Progenitor cell of endocrine pancreas (in vitro differentiated cells): ENCODE measurements at places on chromosomes 5 and 9.

- peaks cover 29% of the 10 kb centered on the region for H3K4me1 ChIP-seq
- H3K27me3 ChIP-seq, result peaks cover 13% of the 10 kb centered on the region
- DNase-seq, result no peak
- no peak overlapping the region for H3K27ac ChIP-seq
Measured at GRCh38 chr9:123866497-123866896, 63.4 kb downstream of the DENND1A start.

- H3K27me3 ChIP-seq, result no peaks in the 10 kb centered on the region
- H3K36me3 ChIP-seq, result peaks cover 56% of the 10 kb centered on the region
- H3K27ac ChIP-seq, result no peak overlapping the region
Measured at GRCh38 chr5:179883163-179883562, 24.5 kb downstream of the TBC1D9B start.

GRCh38 chr5:90709323-90710155, 150.9 kb downstream of the ADGRV1 start:
- no peak overlapping the region for H3K4me3 ChIP-seq
- peaks cover 6% of the 10 kb centered on the region for H3K4me1 ChIP-seq
- H3K36me3 ChIP-seq, result peaks cover 11% of the 10 kb centered on the region
- H3K27me3 ChIP-seq, result no peaks in the 10 kb centered on the region
- peak overlapping the region; percentile 5 for H3K27ac ChIP-seq

- H3K4me3 ChIP-seq, result peak within 1 kb of the TSS; percentile 78
- peaks cover 11% of the 10 kb centered on the region for H3K27me3 ChIP-seq
- H3K27ac ChIP-seq, result peak within 1 kb of the TSS; percentile 67
- peaks cover 1% of the 10 kb centered on the region for H3K36me3 ChIP-seq
Measured at GRCh38 chr5:1111727-1112289, at the start of gene SLC12A7. Gene SLC12A7 (minus strand): TSS chr5:1112063. CDS start chr5:1111991, 72 bp downstream.

GRCh38 chr9:71669284-71669995, 98.9 kb downstream of the CEMIP2 start:
- no peaks in the 10 kb centered on the region for H3K27me3 ChIP-seq
- H3K4me3 ChIP-seq, result no peak overlapping the region
- H3K27ac ChIP-seq, result no peak overlapping the region
- DNase-seq, result no peak

DNA sequence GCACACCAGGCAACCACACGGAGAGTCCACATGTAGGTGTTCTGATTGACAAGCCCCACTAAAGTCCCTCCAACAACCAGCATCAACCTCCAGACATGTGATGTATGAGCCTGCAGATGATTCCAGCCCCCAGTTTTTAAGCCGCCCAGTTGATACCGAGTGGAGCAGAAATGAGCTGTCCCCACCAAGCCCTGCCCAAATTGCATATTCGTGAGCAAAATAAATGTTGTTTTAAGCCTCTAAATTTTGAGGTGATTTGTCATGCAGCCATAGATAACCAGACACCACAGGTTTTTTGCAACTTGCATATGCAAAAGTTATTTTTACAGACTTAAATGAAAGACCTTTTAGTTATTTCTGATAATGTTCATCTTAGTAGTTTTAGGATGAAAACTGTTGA, 187.7 kb downstream of the PIK3R1 start:
- H3K27ac ChIP-seq, result no peak overlapping the region
- no peaks in the 10 kb centered on the region for H3K27me3 ChIP-seq
- H3K4me1 ChIP-seq, result peaks cover 27% of the 10 kb centered on the region
- H3K36me3 ChIP-seq, result no peaks in the 10 kb centered on the region
- no peak overlapping the region for H3K4me3 ChIP-seq

DNA sequence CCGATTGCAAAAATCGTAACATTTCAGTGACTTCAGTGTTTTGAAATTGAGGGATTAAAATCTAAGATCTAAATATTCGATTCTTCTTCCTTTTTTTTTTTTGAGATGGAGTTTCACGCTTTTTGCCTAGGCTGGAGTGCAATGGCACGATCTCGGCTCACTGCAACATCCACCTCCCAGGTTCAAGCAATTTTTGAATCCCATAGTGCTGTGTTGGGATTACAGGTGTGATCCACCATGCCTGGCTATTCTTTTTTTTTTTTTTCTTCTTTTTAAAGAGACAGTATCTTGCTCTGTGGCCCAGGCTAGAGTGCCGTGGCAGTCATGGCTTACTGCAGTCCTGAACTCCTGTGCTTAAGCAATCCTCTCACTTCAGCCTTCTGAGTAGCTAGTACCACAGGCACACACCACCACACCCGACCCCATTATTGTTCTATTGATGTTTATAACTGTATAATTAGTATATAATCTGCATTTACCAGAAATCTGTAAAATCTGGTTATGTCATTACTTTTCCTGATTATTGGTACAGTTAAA, 42.7 kb downstream of the NSD1 start:
- H3K36me3 ChIP-seq, result peaks cover 11% of the 10 kb centered on the region
- DNase-seq, result no peak
- H3K4me3 ChIP-seq, result no peak overlapping the region
- peaks cover 13% of the 10 kb centered on the region for H3K4me1 ChIP-seq

- no peaks in the 10 kb centered on the region for H3K4me1 ChIP-seq
- no peaks in the 10 kb centered on the region for H3K36me3 ChIP-seq
- DNase-seq, result no peak
- H3K27me3 ChIP-seq, result no peaks in the 10 kb centered on the region
- no peak overlapping the region for H3K27ac ChIP-seq
Measured at GRCh38 chr9:138058181-138058580, 180.6 kb downstream of the CACNA1B start.

- DNase-seq, result no peak
- H3K4me1 ChIP-seq, result no peaks in the 10 kb centered on the region
- no peak overlapping the region for H3K4me3 ChIP-seq
- no peaks in the 10 kb centered on the region for H3K27me3 ChIP-seq
- no peak overlapping the region for H3K27ac ChIP-seq
- H3K36me3 ChIP-seq, result no peaks in the 10 kb centered on the region
Measured at GRCh38 chr9:20219437-20219836, 402.9 kb downstream of the MLLT3 start.

DNA sequence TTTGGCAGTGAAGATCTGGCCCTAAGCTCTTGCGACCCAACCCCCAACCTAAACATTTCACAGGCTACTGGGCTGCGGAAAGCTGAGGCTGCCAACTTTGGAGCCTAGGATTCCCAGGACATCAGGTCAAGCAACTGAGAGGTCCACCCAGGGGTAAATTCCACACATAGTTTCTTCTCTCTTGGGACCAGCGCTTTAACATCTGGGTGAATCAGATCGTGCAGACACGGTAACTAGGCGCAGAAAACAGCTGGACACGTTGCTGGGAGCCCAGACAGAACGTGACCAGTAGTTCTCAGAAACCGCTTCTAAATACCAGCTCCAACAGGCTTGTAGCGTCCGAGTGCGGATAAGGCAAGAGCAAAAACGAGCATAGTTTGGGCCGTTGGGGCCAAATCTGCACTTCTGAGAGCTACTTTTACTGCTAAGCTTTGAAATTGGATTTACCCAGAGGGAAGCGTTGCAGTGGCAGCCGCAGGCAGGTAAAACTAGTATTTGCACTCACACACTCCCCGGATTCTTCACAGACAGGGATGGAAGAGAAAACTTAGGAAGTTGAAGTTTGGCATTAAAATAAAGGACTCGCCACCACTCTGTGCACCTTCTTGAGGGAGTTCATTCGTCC, 11.8 kb downstream of the ITGA1 start:
- peak; percentile 23 for DNase-seq
- peak overlapping the region; percentile 98 for H3K27ac ChIP-seq
- H3K27me3 ChIP-seq, result no peaks in the 10 kb centered on the region
- peak overlapping the region; percentile 87 for H3K4me3 ChIP-seq

DNA sequence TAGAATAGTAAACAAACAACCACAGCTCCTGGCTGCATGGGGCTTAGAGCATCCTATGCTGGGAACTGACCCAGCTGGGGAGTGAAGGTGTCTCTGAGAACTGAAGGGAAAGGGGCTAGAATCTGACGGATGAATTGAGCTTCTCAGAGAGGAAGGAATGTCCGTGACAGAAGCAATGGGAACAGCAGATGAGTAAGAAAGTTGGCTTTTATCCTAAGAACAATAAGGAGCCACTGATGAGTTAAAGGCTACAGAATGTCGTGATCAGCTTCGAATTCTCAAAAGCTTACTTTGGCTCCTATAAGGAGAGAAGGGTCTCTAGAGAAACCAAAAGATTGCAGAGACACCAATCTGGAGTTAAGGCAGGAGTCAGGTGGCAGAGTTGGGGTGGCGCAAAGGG, 52.6 kb downstream of the EBF1 start:
- H3K27me3 ChIP-seq, result peaks cover 60% of the 10 kb centered on the region
- no peak for DNase-seq
- no peak overlapping the region for H3K4me3 ChIP-seq
- H3K4me1 ChIP-seq, result peaks cover 4% of the 10 kb centered on the region

DNA sequence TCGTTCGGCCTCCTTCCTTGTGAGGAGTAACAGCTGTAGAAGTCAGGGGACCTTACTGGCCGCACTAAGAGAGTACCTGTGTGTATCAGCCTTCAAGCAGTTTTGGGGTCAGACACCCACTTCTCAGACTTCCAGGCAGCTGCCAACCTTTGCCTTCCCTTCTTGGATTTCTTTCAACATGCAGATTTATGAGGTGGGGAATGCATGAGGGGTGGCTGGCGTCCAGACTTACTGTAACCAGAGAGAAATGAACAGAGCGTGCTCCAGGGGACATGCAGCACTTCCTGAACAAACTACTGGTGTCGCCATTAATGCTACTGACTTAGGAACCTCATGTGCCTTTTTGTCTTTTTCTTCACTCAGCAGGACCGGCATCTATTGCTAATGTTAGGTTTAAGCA, 46.7 kb downstream of the INSYN2B start:
- no peak overlapping the region for H3K27ac ChIP-seq
- H3K4me3 ChIP-seq, result no peak overlapping the region
- H3K36me3 ChIP-seq, result no peaks in the 10 kb centered on the region
- no peak for DNase-seq
- H3K4me1 ChIP-seq, result no peaks in the 10 kb centered on the region

DNA sequence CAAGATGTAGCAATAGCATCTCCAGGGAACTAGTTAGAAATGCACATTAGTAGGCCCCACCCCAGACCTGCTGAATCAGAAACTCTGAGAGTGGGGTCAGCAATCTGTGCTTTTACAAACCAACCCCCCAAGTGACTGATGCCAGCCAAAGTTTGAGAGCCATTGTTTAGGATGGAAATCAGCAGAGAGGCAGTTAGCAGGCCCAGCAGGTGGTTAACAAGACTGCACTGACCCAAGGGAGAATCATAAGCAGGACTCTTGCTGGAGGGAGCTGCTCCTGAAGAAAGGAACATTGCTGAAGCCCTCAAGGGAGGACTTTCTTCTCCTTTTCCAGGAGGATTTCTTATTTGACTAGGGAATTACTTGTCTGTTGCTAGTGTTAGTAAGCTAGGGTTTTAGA, 74.2 kb upstream of the SLC12A2 start:
- no peaks in the 10 kb centered on the region for H3K27me3 ChIP-seq
- H3K4me3 ChIP-seq, result no peak overlapping the region
- no peaks in the 10 kb centered on the region for H3K36me3 ChIP-seq
- peaks cover 9% of the 10 kb centered on the region for H3K4me1 ChIP-seq
- no peak overlapping the region for H3K27ac ChIP-seq

GRCh38 chr5:103428411-103428871, 134.1 kb downstream of the NUDT12 start:
- no peaks in the 10 kb centered on the region for H3K36me3 ChIP-seq
- H3K27me3 ChIP-seq, result no peaks in the 10 kb centered on the region
- no peak overlapping the region for H3K4me3 ChIP-seq
- DNase-seq, result no peak

GRCh38 chr5:103041071-103041676, 78.8 kb downstream of the GIN1 start:
- H3K4me1 ChIP-seq, result peaks cover 4% of the 10 kb centered on the region
- H3K27me3 ChIP-seq, result no peaks in the 10 kb centered on the region
- no peaks in the 10 kb centered on the region for H3K36me3 ChIP-seq
- no peak for DNase-seq

DNA sequence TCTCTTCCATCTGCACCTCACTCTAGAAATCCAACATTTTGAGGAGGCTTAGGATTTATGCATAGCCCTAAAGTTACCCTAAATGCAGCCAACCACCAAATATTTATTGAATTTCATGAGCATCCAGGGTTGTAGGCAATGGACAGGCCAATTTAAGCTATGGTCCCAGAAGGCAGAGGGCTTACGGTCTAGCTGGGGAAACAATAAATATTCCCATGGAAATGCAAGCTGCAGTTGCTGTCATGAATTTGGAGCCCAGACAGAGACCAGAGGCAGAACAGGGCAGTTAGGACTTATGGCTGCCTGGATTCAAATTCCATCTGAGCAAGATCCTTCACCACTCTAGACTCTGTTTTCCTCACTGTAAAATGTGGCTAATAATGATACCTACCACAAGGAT, 9.1 kb upstream of the INSYN2B start:
- H3K4me3 ChIP-seq, result no peak overlapping the region
- DNase-seq, result no peak
- peaks cover 7% of the 10 kb centered on the region for H3K4me1 ChIP-seq
- H3K36me3 ChIP-seq, result no peaks in the 10 kb centered on the region
- peaks cover 32% of the 10 kb centered on the region for H3K27me3 ChIP-seq

GRCh38 chr5:101212942-101213514, 309.9 kb upstream of the ST8SIA4 start:
- peaks cover 7% of the 10 kb centered on the region for H3K4me1 ChIP-seq
- no peak overlapping the region for H3K27ac ChIP-seq
- no peaks in the 10 kb centered on the region for H3K27me3 ChIP-seq
- DNase-seq, result no peak
- H3K4me3 ChIP-seq, result no peak overlapping the region

GRCh38 chr9:17863213-17863883, 284.5 kb downstream of the SH3GL2 start:
- no peak overlapping the region for H3K27ac ChIP-seq
- no peaks in the 10 kb centered on the region for H3K36me3 ChIP-seq
- H3K4me1 ChIP-seq, result no peaks in the 10 kb centered on the region
- no peak for DNase-seq
- H3K4me3 ChIP-seq, result no peak overlapping the region

DNA sequence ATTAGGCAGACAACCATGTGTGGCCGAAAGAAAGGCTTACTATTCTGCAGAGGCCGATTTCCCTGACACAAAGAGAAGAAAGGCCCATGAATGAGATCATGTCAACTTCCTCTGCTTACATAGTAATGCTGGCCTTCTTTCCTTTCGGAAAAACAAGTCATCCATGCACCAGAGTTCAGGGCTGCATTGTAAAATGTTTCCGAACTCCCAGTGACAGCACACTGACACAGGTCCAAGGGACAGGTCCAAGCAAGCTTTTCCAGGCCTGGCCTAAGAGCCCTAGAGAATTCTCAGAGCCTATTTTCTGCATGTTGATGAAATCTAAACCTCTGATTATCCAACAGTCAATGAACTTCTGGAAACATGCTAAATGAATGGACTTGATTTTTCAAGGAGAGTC, 140.9 kb downstream of the ZNF608 start:
- H3K27ac ChIP-seq, result peak overlapping the region; percentile 52
- peaks cover 45% of the 10 kb centered on the region for H3K4me1 ChIP-seq
- no peak for DNase-seq
- H3K36me3 ChIP-seq, result peaks cover 6% of the 10 kb centered on the region
- no peaks in the 10 kb centered on the region for H3K27me3 ChIP-seq
- H3K4me3 ChIP-seq, result no peak overlapping the region

DNA sequence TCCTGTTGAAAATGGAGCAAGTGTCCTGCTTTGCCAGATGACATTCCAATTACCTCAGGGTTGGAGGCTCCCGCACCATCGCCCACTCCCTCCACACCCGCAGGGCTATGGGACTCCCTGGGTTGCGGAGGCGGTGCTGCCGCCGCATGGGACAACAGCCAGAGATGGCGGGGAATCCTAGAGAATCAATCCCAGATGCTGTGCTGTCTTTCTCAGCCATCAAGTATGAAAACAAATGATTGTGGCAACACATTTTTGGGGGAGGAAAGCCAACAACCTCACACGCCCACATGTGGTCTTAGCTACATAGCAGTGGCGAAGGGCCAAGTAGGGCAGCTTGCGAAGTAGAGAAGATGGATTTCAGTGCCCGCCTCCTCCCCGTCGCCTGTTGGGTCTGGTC, 46.7 kb downstream of the IL31RA start:
- no peak for DNase-seq
- H3K4me1 ChIP-seq, result no peaks in the 10 kb centered on the region
- peaks cover 3% of the 10 kb centered on the region for H3K27me3 ChIP-seq
- H3K4me3 ChIP-seq, result no peak overlapping the region
- no peak overlapping the region for H3K27ac ChIP-seq
